Left renal cortex interstitium (tissue), 4 donors: ENCODE measurements at places on chromosomes 5 and 9.

GRCh38 chr5:146039420-146039819, 66.0 kb downstream of the PLAC8L1 start:
- DNase-seq = no peak

GRCh38 chr9:88183798-88184495, 45.7 kb upstream of the SPATA31C2 start:
- DNase-seq = no peak

DNA sequence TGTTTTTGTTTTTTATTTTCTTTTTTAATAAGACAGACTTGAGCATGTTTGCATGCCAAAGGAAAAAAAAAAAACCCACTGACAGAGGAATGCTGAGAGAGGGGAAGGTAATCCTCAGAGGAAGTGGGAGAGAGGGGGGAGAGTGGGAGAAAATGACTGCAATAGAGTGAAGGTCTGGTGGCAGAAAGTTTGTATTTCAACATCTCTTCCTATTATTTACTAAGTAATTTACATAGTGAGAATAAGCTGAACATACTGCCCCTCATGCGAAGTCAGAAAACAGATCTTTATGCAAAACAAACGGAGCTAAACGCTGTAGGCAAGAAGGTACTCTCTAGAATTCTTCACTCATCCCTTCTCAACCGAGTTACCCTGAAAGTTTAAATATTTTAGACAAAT, 45.0 kb downstream of the ELL2 start:
- DNase-seq = no peak

DNA sequence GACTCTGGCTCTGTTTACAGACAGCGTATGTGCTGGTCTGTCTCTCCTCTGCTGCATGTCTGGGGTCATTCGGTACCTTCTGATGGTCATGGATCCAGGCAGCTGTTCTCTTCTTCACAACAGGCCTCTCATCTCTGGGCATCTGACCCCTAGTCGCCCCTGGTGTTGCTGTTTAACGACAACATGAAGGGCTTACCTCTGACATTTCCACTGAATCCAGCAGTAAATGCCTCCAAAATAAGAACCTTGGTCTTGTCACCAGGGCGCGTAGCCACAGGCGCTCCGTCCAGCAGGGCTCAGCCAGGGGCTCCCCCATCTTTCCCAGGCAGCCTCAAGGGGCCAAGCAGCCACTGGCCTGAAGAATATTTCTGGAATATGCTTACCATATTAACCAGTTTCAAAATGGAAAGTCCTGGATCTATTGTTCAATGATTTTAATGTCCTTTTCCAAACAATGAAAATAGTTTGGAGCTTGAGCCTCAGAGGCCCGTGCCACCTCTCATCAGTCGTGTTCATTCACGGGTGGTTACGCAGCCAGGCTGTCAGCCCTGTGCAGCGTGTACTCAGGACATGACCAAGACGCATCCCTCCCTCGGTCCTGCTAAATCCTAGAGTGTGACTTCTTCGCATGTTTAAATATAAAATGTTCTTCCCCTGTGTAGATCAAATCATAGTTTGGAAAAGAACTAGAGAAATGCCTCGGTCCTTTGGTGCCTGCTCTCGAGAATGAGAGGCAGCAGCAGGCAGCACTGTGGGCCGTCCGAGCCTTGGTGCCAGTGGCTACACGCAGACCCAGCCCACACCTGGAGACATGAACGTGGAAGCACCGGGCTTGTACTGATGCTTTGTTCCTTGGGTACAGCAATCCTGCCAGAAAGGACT, 30.1 kb upstream of the LRRC14B start:
- DNase-seq = no peak

DNA sequence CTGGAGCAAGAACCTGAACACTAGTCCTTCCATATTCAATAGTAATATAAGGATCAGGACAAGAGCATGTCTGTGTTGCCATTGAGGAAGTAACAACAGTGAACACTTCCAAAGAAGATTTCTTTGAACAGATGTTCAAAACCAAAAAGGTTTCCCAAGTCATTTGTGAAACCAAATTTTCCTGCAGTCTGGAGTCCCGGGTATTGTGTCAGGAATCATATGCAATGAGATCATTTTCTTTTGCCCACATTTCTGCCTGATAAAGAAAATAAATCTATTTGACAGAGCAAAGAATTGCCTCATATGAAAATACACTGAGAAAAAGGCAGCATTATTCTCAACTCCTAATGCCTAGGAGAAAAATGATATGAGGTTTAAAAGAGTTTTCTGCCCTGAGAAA, 151.7 kb downstream of the SNX18 start:
- no peak for DNase-seq

DNA sequence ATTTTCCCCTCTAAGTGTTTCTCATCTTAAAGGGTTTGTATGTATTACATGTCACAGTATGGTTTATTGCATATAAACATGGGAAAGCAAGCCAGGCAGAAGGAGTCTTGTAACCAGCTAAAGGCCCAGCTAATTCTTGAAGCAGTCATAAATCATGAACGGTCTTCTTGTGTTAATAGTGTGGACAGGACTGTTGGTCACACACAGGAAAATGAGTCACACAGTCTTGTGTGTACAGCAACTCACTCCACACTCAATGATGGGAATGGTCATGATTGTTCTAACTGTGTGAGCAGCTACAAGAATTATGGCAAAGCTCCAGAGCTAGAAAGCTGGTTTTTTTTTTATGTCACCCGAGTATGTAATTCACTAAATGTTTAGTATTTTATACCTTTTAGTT, 123.9 kb downstream of the GHR start:
- DNase-seq = peak; percentile 17

- no peak for DNase-seq
Observed at GRCh38 chr9:21781656-21782055, 20.8 kb upstream of the MTAP start.

DNA sequence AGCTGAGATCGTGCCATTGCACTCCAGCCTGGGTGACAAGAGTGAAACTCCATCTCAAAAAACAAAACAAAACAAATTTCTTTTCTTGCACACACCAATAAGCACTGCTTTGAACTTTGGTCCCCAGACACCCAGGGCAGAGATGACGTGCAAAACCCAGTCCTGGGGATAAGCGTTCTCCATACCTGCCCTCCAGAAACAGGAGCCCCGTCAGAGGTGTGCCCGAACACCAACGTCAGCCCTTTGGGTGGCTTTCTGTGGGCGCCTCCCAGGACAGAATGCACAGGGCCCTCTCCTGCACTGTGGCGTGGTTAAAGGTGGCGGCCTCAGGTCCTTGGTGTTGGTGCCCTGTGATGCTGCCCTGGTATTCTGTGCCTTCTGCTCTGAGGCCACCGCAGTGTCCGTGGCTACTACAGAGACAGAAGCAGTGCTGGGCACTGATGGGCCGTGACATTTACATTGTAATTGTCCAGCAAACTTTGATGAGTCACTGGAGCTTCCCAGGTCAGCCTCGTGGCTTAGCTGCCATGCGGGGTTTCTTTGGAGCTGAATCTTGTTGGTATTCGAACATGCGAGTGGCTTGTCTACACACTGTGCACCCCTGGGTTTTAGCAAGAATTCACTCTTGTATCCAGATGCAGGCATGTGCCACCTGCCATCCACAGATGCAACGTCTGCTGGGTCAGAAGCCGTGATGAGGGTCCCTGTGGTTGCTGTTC, 9.8 kb downstream of the PPP1R26 start:
- DNase-seq = no peak

GRCh38 chr9:93874242-93874641, 80.9 kb downstream of the BARX1 start:
- DNase-seq = no peak

- DNase-seq = no peak
Observed at GRCh38 chr5:108375768-108376167, 6.1 kb downstream of the FBXL17 start.

DNA sequence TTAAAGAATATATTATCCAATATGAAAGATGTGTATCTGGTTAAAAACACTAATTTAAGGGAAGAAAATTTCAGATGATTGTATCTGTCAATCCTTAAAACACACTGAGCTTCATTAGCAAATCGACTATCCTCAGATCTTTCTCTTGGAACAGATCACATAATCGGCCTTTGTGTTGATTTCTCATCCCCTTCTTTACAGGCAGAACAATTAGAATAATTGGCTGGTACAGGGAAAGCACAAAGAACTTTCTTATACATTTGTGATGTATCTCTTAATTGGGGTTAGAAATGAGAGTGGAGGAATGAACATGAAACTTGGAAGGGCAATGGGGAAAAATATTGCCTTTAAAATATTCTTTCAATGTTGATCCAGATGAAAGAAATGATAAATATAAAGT, 662.1 kb downstream of the TLE4 start:
- DNase-seq = no peak

GRCh38 chr5:108966910-108967309, 219.2 kb downstream of the FER start:
- DNase-seq = no peak
